Stomach (tissue), 19 donors: ENCODE measurements at places on chromosomes 12 and 14. TPM values are rescaled to one million over a fixed set of nuclear protein-coding genes. Genes with fewer than 3 reads are reported as not detected.
A peak's percentile ranks its signal among the peaks of the same experiment; 100 is the strongest.

TMEM229B gene
- total RNA-seq: 1.8 TPM

PMEL gene
- 0.58 TPM for total RNA-seq

DNA sequence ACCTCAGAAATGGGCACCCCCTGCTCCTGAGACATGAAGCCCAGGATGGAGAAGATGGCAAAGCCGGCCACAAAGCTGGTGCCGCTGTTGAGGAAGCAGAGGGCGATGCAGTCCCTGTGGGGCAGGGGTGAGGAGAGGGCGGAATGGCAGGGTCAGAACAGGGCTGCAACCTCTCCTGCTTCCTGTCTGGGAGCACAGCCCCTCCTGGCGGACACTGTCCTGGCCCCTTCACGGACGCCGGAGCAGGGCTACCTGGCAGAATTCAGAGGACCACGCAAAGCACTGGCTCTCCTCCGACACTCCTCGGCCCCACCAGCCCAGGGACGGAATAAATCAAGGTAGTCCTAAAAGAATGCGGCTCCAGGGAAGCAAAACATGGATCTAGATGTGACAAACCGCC is 12.4 kb upstream of the SLC6A12 start:
- no peak for DNase-seq

TAS2R8 gene
- not detected for total RNA-seq

DNA sequence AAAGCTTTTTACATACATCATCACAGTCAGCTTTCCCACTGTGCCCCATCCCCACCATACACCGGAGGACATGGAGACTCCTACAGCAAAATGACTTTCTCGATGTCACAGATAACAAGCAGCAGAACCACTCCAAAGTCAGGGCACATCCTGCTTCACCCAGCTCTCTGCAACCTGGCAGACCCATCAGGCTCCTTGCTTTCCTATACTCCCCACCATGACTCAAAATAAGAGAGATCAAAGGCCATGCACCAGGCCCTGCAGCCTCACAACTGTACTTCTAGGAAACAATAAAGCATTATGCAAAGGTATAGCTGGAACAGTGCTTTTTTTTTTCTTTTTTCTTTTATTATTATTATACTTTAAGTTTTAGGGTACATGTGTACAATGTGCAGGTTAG is 187.4 kb downstream of the DPF3 start:
- no peak for DNase-seq

GRCh38 chr12:112408621-112409020 is 784 bp downstream of the RPL6 start:
- DNase-seq: no peak

DNA sequence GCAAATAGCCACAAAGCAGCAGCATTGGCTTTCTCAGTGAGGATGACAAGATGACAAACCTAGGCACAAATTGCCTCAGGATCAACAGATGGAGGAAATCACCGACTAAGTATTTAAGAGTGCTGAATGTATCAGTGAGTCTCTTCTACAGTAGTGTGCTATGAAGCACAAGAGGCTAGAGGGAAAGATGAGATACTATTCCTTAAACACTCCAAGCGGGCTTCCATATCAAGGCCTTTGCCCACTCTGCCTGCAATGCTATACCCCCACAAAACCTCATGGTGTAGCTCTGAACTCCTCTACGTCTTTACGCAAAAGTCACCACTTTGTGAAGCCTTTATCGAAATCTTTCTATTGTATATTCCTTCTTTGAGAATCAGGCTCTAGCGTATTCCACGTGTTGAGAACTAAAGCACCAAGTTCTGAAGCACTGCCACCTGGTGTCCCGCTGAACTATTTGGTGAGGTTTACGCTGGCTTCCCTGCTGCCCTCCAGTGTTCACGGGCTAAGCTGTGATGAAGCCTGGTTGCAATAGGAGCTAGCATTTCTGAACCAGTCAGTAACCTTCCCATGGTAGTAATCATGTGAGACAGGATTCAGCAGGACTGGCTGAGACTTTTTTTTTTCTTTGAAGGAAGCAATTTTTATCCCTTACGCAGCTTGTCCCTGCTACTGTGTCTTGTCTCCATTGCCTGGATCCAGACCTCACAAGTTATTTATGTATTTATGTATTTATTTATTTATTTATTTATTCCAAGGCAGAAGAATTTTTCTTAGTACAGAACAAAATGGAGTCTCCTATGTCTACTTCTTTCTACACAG is 426.5 kb upstream of the OR4E1 start:
- DNase-seq: peak; percentile 58

GRCh38 chr12:123097561-123098084 is 53.3 kb downstream of the PITPNM2 start:
- DNase-seq: peak; percentile 28

PPP1R1A gene
- total RNA-seq: 78.8 TPM

DNA sequence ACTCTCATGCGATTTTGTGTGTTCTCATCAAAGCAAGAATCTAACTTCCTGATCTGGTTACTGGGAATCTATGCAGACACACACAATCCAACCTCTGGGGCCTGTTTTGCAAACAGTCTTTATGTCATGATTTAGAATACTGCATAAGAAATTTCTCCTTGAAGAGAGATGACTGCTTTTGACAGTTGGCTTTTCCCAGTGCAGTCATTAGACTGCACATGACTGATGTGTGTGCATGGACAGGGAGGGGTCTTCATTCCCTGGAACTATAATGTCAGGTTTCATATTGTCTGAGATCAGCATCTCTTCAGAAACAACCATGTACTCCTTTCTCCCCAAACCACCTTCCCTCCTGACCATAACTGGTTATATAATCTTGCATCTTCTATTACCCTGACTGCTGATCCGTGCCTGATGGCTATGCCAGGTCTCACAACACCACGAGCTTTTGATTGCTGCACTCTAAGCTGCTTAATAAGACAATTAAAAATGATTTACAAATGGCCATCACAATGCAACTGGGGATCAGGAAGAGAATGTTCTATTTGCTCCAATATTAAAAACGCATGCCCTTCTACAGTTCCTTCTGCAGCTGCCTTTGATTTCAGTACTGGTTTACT is 995.4 kb downstream of the NRXN3 start:
- DNase-seq: no peak

KLRC2 gene
- total RNA-seq: 1.8 TPM

DNA sequence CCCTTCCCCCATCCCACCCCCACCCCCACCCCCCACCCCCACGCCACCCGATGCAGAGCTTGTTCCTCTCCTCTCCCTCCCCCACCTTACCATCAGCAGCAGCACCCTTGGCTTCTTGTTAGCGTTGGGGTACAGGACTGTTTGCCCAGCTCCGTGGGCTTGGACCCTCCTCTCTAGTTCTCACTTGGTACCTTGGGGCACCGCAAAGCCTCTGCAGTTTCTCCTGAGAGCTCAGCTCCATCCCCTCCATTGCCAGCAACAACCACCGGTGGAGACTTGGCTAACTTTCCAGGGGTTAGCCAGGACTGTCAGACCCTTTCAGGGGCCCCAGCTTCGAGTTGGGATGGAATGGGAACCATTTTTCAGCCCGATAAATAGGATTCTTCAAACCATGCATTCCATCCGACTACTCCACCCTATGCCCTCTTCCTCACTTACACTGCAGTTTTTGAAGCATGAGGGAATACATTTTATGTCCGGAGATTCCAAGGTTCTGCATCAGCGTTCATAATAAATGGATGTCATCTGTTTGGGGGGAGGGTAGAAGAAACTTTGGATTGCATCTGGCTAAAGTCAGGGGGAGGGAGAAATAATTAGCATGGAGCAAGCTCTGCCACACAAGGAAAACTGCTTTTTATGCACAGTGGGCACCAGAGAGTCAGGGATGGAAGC is 1.1 kb downstream of the SCN8A start:
- no peak for DNase-seq

GLIPR1L1 gene
- not detected for total RNA-seq

KIF21A gene
- 38.0 TPM for total RNA-seq

DNA sequence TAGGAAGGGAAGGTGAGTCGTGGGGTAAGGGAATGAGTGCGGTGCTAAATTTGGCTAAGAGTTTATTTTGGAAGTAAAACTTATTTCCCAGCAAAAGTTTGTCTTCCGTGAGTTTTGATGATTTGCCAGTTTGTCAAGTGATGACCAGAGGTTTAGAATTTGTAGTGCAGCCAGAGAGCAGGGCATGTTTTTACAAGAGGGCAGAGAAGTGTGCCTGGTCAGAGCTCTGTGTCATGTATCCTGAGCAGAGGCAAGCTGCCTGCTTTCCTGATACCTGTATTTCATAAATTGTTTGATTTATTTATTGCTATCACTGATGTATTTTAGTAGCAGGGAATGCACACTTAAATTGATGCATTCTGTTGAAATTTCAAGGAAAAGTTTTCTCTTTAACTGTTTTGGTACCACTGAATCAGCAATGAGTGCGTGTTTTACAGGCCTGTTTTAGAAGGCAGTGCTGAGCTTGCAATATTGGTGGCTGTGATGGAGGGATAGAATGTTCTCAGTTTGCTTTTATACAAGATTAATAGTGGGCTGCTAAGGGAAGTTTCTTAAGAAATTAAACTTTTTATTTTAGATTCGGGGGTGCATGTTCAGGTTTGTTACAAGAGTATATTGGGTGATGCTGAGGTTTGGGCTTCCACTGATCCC is 19.7 kb upstream of the RD3L start:
- no peak for DNase-seq

PZP gene
- not detected for total RNA-seq

- no peak for DNase-seq
Measured at GRCh38 chr12:61985830-61986229, 274.4 kb upstream of the USP15 start.

DNA sequence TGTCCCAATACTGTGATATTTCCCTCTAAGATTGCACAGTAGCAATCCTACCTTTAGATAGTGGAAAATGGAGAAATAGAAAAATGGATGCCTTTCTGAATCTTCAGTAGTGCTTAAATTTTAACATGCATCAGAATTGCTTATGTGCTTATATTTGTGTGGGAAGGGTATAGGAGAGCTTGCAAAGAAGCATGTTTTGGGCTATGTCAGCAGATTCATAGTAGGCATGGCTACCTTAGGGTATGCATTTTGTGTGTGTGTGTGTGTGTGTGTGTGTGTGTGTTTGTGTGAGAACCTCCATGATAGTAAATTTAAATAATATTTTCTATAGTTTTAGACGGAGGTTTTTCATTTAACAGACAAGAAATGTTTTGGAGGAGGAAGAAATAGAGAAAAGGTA is 38.3 kb downstream of the NEUROD4 start:
- no peak for DNase-seq

GRCh38 chr14:36767603-36768281 is 106.1 kb downstream of the PAX9 start:
- DNase-seq: no peak

TMEM132C gene
- 12.8 TPM for total RNA-seq

RNASE3 gene
- total RNA-seq: not detected

- DNase-seq: peak; percentile 76
Measured at GRCh38 chr14:103334644-103335622, 896 bp downstream of the EIF5 start.

- DNase-seq: peak; percentile 95
Measured at GRCh38 chr14:101961011-101961721, 3.2 kb upstream of the DYNC1H1 start.

- no peak for DNase-seq
Measured at GRCh38 chr12:49208146-49208545, 19.3 kb upstream of the TUBA1A start.

DNA sequence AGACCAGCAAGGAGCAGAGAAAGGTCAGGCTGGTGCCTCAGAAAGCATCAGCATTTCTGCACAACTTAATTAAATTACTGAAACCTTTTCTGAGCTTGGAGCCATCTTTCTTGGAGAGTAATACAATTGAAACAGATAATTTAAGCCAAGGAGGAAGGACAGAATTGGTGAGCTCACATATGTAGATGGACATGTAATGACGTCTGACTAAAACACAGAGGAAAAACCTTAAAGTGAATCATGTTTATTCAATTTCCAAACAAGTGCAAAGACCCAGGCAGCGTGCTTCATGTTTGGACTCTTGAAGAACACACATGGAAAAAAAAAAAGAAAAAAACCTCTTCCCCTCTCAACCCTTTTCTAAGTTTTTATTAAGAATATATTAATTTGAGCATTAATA is 19.0 kb downstream of the SUSD6 start:
- DNase-seq: no peak

GRCh38 chr14:23663127-23663526 is 27.0 kb downstream of the DHRS2 start:
- DNase-seq: no peak

GRCh38 chr12:47413806-47414205 is 292.0 kb downstream of the RPAP3 start:
- DNase-seq: no peak

- DNase-seq: no peak
Measured at GRCh38 chr14:99722741-99723140, 38.6 kb downstream of the CYP46A1 start.

SERPINA5 gene
- total RNA-seq: not detected

- DNase-seq: no peak
Measured at GRCh38 chr14:99781091-99781490, 12.1 kb upstream of the EML1 start.

DNA sequence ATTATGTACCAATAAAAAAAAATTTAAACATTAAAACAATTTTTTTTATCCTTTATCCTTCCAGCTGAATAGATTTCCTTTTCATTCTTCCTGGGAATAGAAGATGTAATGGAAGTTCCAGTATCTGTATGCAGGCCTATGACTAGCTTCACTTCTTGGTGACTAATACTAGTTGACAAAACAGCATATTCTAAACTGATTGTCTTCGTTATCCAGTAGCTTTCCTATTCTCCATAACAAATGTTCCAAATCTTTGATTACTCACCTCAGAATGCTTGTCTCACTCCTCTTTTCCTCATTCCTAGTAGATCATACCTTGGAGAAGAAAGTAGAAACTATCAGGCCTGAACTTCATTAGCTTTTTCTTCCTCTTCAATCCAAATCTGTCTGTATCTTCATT is 70.7 kb downstream of the PLEKHA5 start:
- DNase-seq: no peak
